ENCODE measurements at places on chromosomes 7 and 10.

GRCh38 chr10:70891627-70892026 lies 3.3 kb upstream of the PCBD1 start:
- no peak for DNase-seq

DNA sequence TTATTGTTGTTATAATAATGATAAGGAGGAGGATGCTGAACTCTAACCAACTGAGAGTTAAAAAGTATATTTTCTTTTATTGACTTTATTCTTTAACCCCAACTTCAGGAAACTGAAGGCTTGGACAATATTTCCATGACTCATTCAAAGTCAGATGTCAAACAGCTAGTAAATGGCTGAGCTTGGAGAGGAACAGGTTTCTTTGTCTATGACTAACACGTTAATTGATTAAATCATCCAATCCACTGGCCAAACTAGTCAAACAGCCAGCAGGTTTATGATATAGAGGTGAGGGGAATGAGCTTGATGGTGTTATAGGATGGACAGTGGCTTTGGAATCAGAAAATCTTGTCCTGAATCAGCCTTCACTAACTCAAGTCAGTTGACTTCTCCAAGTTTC lies 119.1 kb upstream of the WDR11 start:
- DNase-seq, result peak; percentile 13

DNA sequence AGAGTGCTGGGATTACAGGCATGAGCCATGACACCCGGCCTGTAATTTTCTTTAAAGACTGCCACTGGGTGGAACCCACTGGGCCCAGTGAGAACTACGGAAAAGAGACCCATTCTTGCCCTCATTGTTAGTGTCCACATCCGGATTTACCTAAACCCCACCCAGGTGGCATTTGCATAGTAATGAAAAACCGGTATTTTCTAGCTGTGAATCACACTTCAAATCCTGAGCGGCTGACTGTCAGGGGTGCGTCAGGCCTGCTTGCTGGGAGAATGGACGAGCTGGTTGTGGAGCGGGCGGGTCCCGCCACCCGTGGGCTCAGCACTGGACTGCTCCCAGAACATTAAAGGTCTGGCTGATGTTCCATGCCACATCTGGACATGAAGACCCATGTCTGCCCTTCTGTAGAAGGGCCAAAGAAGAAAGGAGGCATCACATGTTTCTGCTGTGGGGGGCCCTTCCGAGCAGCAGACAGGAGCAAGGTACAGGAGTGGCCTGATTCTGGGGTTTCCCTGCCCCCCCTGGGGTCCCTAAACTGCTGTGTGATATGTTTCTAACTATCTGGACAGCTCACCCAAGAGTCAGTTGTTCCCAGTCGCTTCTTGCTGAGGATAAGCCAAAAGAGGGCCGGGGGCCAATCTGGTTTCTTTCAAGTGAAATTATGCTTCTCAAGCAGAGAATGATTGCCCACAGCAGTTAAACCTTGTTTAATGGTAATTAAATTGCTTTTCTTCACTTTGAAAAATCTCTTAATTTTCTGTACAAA lies 46.4 kb downstream of the KIAA1217 start:
- DNase-seq, result no peak

GRCh38 chr10:126169899-126170298 lies 218.4 kb downstream of the ADAM12 start:
- DNase-seq, result no peak

DNA sequence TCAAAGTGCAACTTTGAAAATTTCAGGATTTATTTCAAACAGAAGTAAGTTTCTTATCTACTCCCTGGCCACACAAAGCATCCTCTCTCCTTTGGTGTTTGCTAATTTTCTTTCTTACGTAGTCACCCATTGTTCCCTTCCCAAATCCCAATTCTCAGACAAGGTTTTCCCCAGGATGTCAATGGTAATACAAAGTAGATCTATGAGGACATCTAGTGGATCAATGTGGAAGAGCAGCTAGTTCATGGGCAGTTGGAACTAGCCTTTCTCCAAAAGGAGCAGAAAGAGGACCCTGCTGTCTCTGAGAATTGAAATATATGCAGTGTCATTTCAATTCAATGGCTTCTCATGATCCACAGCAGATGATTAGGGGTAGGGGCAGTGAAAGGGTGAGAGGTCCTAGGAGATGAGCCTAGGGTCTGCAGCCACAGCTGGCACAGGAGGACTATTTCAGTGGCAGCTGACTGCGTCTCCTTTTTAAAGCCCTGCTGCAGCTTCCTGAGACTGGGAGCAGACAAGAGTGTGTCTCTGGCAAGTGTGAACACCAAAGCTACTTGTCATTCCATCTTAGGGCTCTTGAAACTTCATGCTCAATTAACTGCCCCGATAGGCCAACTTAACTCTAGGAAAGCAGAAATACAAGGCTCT lies 632.6 kb downstream of the KCNMA1 start:
- DNase-seq, result peak; percentile 56

DNA sequence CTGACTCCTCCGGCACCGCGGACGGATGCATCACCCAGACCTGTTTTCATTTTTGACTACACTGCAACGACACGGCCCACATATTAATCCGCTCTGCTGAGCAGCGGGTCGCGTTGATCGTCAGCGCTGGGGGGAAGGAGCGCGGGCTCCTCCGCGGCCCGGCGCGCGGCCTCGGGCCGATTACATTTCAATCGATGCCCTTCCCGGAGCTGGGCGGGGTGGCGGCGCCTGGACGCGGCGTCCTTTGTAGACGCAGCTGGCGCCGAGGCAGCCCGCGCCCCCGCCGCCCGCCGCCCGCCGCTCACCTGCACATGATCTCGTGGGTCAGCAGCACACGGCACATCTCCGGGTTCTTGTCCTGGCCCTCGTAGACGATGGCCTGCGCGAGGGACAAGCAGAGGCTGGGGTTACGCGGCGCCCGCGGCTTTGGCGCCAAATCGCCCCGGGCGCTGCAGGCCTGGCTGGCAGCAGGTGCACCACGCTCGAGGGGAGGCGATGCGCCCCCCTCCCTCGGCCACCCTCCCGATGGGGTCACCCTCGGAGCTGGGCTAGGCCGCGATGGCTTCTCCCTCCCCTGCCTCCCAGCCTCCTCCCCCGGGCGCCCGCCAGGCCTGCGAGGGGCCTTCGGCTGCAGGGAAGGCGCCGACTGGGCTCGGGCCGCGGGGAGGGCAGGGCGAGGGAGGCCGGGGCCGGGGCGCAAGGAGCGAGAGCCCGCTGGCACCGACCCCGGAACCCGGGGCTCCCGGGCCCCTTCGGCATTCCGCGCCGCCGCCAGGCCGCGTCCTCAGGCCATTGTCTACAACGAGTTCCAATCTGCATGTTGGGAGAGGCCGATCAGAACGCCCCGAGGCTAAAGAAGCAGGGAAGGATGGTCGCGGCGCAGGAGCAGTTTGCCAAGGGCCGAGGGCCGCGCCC lies 5.2 kb downstream of the EBF3 start:
- no peak for DNase-seq

GRCh38 chr10:69202332-69202731 lies 17.8 kb upstream of the HKDC1 start:
- DNase-seq, result no peak

DNA sequence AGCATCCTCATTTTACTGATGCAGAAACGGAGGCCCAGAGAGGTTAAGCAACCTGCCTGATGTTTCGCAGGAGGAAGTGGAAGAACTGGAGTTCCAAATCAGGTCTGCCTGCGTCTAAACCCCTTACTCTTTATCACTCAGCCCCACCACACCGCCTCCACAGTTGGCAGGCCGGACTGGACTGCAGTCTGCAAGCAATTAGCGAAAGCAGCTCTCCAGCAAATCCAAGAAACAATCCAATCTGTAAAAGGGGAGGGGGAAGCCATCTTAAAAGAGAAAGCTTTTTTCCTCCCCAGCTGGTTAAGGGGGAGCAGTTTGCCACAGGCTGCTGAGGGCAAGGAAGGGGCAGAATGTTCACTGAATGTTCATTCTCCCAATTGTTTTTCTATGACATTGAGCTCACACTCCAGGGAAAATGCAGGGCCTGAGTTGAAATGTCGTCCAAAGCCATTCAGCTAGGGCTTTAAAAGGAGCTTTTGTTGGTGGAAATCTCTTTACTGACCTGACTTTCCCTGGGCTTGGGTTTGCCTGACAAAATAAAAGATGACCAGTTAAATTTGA lies 350.1 kb downstream of the RNLS start:
- no peak for DNase-seq

DNA sequence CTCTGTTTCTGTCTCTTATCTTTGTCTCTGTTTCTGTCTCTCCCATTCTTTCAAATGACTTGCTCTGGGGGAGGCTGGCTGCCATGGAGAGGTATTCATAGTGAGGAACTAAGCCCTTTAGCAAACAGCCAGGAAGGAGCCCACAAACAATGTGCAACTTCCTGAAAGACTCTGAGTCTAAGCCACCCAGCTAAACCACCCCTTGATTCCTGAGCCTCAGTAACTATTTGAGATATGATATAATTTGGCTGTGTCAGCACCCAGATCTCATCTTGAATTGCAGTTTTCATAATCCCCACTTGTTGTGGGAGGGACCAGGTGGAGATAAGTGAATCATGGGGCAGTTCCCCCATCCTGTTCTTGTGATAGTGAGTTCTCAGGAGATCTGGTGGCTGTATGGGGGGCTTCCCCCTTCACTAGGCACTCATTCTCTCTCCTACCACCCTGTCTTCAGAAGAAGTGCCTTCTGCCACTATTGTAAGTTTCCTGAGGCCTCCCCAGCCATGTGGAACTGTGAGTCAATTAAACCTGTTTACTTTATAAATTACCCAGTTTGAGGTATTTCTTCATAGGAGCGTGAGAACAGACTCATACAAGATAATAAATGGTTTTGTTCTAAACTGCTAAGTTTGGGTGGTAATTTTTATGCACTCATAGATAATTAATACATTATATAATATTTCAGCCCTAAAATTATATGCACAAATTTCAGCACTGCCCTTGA lies 121.2 kb upstream of the FOXP2 start:
- DNase-seq, result no peak

GRCh38 chr7:120407010-120407409 lies 134.0 kb downstream of the KCND2 start:
- no peak for DNase-seq

- peak; percentile 21 for DNase-seq
These were observed 259.6 kb upstream of the PPP2R2D start for GRCh38 chr10:131641231-131641630.

GRCh38 chr7:140541513-140542227 lies 62.4 kb upstream of the MKRN1 start:
- peak; percentile 59 for DNase-seq

DNA sequence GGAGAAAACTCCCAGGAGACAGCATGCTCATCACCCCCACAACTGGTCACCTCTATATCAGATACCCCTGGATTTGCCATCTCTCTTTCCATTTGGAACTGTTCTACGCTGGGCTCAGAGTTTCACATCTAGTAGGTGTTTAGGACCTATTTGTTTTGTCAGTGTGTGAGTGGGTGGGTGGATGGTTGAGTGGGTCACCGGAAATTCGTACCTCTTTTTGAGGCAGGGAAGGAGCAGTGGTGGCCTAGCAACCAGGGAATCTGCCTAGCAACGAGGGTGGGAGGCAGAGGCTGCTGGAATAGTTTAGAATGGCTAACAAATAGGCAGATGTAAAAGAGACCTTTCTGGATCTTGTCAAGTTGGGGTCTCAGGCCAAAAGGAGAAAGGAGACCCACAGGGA lies 23.2 kb upstream of the SLF2 start:
- no peak for DNase-seq

- peak; percentile 2 for DNase-seq
These were observed 873.7 kb downstream of the NXPH1 start for GRCh38 chr7:9307131-9307530.
